ENCODE measurements at places on chromosomes 1 and 21.

DNA sequence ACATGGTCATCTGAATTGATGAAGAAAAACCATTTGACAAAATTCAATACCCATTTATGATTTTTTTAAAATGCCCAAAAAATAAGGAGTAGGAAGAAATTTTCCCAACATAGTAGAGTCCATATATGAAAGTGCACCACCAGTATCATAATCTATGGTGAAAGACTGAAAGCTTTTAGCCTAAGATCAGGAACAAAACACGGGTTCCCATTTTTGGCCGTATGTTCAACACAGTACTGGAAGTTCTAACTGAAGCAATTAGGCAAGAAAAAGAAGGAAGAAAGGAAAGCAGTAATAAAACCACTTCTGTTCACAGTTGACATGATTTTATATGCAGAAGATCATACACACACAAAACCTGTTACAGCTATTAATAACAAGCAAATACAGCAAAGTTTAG, 227.8 kb upstream of the RAB4A start:
- DNase-seq = no peak

- DNase-seq = no peak
These were observed 49.5 kb downstream of the SETD4 start for GRCh38 chr21:36010801-36011200.

DNA sequence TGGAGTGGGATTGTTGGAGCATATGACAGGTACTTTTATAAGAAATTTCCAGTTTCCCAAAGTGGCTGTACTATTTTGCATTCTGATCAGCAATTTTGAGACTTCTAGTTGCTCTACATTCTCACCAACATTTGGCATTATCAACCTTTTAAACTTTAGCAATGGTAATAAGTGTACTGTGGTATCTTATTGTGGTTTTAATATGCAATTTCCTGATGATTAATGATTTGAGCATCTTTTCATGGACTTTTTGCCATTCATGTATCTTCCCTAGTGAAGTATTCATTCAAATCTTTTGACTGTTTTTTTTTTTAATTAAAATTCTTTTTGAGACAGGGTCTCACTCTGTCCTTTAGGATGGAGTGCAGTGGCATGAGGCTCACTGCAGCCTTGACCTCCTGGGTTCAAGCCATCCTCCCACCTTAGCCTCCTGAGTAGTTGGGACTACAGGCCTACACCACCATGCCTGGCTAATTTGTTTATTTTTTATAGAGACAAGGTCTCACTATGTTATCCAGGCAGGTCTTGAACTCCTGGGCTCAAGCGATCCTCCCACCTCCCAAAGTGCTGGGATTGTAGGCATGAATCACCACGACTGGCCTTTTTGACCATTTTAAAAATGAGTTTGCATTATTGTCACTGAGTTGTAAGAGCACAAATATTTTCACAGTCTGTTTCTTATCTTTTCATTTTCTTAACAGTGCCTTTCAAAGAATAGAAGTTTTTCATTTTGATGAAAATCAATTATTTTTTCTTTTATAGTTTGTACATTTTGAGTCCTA, 7.8 kb upstream of the SLC6A9 start:
- DNase-seq = no peak

DNA sequence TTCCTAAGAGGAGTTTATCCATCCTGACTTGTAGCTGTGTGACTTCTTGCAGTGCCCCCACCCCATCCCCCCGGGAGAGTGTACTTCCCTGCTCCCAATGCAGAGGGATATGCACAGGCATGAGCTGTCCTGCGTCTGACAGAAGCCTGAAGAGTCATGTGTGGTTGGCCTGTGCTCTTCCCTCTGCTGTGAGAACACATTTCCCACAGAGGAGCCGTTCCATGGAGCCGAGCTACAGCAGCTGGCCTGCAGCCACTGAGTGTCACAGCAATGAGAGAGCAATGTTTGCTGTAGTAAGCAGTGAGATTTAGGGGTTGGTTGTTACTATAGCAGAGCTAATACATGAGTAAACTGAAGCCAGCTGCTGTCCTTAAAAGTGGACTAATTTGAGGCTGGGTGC, 22.0 kb downstream of the PARS2 start:
- no peak for DNase-seq

DNA sequence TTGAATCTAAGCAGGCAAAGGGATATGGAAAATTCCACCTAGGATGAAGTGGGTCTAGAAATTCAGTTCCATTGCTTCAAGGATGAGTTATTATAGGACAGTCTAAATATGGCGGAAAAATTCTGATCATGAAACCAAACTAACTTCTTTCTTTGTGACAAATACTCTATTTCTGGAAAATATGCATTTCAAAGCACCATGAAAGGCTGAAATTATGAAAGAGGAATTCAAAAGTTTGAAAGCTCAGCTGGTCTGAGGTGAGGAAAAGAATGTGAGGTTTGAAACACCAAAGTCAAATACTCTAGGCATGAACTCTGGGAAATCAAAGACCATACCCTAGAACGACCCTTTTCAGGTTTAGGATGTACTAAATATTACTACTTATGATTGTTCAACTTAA, 36.4 kb upstream of the COL11A1 start:
- DNase-seq = no peak

GRCh38 chr1:231842441-231842840, 215.9 kb downstream of the DISC1 start:
- no peak for DNase-seq

GRCh38 chr1:37035014-37035691, 838 bp upstream of the GRIK3 start:
- no peak for DNase-seq

- DNase-seq = no peak
These were observed 36.6 kb downstream of the RGL1 start for GRCh38 chr1:183841550-183841949.

- DNase-seq = no peak
These were observed at the start of gene NPPA for GRCh38 chr1:11847667-11848372. TSS of gene NPPA (minus strand) at chr1:11847783. CDS start at chr1:11847684, 99 bp downstream.

DNA sequence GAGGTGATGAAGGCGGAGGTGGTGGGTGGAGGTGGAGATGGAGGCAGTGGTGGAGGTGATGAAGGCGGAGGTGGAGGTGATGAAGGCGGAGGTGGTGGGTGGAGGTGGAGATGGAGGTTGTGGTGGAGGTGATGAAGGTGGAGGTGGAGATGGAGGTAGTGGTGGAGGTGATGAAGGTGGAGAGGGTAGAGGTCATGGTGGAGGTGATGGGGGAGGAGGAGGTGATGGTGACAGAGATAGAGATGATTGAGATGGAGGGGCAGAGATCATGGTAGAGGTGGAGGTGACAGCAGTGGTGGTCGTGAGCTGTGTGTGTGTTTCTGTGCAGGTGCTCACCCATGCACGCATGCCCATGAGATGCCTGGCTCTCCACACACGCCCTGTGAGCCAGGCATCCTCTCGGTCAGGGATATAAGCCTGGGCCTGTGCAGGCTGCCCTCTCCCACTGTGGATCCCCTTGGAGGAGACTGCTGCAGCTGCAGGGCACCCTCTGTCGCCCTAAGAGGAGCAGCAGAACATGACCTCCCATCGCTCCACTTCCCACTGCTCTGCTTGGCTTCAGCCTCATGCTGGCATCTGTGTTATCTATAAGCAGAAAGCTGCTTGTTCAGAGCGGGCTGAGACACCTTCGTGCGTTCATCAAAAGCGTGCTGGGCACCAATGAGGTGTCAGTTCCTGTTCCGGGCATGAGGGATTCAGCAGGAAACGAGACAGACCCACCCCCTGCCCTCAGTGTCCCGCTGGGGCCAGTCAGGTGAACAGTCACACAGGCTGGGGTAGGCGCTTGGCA, 20.5 kb upstream of the NPHP4 start:
- no peak for DNase-seq

DNA sequence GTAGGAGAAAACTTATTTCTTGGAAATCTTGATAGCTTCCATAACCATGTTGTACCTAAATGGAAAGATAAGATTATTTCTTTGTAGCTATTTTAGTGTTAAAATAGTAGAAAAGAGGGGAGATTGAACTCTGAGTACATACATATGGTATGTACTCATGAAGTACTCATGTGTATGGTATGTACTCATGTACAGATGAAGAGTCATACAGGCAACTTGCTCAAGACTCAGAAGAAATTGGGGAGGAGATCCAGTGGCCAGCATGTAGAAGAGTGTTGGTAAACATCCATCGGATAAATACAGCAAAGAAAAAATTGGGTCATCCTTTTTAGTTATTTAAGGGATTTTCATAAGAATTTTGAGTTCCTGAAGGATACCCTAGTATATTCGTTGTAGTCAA, 29.0 kb downstream of the MDM4 start:
- no peak for DNase-seq

DNA sequence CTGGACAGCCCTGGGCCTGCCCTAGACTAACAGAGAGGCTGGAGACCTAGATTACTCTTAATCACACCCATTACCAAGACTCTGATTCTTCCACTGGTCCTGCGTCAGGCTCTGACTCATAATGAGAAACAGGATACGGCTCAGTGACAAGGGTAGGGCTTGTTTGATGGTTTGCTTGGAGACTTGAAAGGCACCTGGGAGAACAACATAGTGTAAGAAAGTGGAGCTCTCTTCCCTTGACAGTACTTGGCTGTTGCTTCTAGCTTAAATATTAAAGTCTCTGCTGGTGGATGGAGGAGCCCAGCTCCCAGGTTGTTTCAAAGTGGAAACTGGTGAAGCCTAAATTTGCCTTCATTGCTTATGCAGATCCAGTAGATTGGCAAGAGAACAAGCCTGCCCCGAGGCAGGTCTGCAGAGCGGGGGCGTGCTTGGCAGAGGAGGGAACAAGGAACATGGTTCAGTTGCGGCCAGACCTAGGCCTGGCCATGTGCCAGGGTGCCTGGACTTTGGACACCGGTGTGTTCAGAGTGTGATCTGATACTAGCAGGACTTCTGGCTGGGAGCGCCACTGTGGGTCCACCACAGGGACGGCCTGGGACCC, 480.6 kb downstream of the CAMTA1 start:
- DNase-seq = no peak

DNA sequence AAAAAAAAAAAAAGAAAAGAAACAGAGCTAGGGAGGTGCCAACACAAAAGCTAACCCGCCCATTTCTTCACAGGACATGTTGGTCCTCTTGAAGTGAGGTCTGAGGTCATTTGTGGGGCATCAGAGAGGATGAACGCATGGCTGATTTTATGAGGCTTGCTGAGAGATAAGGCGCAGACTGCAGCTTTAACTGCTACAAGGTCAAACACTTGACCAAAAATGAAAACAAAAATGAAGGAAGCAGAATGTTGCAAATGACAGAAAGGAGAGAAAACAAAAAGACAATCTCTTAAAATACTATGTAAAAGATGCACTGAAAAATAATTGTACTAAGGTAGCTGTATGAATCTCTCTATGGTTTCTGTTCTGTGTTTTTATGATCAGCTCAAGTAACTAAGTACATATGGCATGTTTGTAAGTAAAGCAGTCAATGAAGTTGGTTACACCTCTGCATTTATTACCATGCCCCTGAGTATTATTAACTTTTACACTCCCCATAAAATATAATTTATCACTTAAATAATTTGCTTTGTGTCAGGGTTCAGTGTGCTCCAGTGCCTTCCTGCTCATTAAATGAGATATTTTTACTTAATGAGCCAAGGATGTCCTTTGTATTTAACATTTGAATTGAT, 249.1 kb upstream of the NR5A2 start:
- no peak for DNase-seq

GRCh38 chr1:226870026-226870400, 403 bp upstream of the PSEN2 start:
- DNase-seq = no peak

GRCh38 chr1:23905461-23906025, 7.6 kb downstream of the CNR2 start:
- DNase-seq = no peak

- no peak for DNase-seq
These were observed 44.7 kb upstream of the ERO1B start for GRCh38 chr1:236326432-236326831.

GRCh38 chr1:7383671-7384520, 387.2 kb upstream of the VAMP3 start:
- no peak for DNase-seq

DNA sequence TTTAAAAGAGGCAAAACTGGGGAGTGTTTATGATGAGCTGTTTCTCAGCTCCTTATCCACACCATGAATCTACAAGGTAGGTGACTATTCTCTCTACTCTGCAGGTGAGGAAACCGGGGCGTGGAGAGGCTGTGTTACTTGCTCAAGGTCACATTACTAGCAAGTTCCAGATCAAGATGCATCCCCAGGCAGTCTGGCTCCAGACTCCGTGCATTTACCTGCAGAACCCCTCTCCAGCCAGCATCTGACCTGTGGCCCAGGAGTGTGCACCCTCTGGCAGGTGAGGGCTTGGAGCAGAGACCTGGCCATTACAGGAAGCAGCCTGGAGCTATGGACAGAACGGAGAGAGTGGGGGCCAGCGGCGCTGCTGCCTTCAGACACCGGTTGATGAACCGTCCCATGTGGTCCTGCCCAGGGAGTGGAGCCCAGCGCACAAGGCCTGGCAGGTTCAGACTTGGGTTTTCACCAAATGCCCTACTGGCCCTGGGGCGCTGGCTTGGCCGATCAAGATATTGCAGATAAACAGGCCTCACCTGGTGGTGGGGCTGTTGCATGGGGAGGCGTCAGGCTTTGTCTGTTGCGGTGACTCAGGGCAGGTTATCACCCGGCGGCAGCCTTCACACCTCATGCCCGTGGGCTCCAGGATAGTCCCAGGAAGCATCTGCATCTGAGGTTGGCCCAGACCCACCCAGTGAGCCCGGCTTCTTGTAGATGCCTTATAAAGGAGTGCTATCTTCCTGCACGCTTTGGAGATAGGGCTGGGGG, 29.2 kb upstream of the WNT4 start:
- no peak for DNase-seq

- no peak for DNase-seq
These were observed 9.8 kb upstream of the MYSM1 start for GRCh38 chr1:58709540-58710175.

DNA sequence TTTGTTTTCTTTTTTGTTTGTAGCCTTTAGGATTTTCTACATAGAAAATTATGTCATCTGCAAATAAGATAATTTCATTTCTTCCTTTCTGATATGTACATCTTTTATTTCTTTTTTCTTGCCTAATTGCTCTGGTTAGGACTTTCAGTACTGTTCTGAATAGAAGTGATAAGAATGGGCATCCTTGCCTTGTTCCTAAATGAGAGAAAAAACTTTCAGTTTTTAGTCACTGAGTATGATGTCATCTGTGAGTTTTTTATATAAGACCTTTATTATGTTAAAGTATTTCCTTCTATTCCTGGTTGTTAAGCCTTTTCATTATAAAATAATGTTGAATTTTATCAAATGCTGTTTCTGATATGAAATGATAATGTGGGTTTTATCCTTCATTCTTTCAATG, 76.0 kb upstream of the SLC35F3 start:
- no peak for DNase-seq

- no peak for DNase-seq
These were observed 2129.8 kb downstream of the NCAM2 start for GRCh38 chr21:23127973-23128372.

DNA sequence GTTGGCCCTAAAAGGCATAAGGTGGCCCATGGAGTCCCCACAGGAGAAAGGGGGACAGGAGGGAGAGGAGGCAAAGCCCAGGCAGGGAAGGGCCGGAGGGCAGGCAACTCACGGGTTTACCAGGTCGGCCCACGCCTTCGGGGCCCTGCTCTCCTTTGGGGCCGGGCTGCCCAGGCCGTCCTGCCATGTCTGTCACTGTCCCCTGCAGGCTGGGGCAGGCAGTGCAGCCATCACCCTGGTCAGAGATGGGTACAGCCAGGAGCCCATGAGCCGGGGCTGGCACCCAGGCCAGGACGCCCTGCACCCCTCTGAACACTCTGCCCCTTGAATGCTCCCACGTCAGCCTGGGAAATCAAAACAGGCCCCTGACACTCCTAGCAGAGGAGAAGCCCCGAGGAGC, 19.8 kb downstream of the COL16A1 start:
- DNase-seq = no peak

- DNase-seq = no peak
These were observed 28.5 kb downstream of the DLGAP3 start for GRCh38 chr1:34900775-34901502.

Data from stimulated activated CD4-positive, alpha-beta T cell treated with anti-CD3 and anti-CD28 coated beads, Interleukin-2, amount 100 ng/mL, for 24 hours (primary cell).